Activated naive CD4-positive, alpha-beta T cell treated with Interleukin-2 at 50 U/mL for 16 hours (primary cell): ENCODE measurements at places on chromosomes 3 and 15.

GRCh38 chr3:9727041-9727595 lies 4.4 kb upstream of the BRPF1 start:
- peak; percentile 63 for DNase-seq

DNA sequence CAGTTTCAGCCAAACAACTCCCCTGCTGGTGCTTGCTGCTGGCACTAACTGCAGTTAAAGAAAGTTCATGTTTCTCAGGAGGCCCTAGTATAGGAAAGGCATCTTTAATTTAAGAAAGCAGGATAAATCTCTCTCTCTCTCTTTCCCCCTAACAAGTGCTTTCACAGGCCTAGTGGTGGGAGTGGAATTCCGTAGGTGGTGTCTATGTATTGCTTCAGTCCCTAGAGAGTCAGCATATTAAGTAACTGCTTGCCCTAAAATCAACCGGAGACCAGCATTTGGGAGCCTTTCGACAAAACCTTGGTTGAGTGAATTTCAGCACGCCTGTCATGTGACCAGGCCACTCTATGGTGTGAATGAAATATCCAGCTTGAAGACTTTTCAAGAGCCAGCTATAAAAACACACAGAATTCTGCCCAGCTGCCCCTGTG lies 169.2 kb upstream of the TGFBR2 start:
- no peak for DNase-seq

DNA sequence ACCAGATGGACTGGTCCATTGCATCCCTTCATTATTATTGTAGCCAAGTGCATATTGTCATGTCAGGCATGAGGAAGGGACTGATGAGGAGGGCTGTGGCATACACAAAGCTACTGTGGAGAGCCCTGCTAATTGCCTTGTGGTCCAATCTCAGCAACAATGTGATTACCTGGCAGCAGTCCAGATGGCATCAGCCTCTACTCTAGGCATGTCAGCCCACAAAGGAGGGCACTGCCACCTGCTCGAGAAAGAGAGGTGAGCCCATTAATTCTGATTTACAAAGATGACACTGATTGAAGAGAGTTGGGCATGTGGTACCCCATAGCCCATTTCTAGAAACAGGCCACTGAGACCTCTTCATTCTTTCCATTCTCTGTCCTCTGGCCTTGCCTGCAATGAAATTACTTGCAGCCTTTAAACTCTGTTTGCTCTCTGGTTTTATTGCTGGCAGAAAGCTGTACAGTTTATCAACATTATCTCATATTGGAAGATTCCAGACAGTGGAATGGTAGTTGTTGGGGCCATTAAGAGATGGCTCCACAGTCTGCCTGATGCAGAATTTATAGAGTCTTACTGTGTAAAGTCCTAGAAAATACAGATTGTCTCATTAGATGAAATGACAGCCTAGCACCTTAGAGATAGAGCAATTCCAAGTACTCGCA lies 307.7 kb downstream of the ARPP21 start:
- no peak for DNase-seq

DNA sequence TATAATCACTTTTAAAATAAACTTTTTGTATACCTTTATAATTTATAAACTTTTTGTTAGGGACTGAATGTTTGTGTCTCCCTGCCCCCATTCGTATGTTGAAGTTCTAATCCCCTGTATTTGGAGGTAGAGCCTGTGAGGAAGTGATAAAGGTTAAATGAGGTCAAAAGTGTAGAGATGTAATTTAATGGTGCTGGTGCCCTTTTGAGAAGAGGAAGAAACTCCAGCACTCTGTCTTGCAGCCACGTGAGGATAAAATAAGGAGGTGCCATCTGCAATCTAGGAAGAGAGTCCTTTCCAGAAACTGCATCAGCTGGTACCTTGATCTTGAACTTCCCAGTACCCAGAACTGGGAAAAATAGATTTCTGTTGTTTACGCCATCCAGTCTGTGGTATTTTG lies 106.1 kb upstream of the RGMA start:
- no peak for DNase-seq

GRCh38 chr3:102094506-102094905 lies 245.2 kb downstream of the NFKBIZ start:
- DNase-seq: no peak

- DNase-seq: no peak
Measured at GRCh38 chr3:10353661-10354360, 32.9 kb upstream of the SEC13 start.

- no peak for DNase-seq
Measured at GRCh38 chr3:120339362-120339761, 9.8 kb downstream of the LRRC58 start.
